ENCODE measurements at places on chromosomes 2 and 18.

DNA sequence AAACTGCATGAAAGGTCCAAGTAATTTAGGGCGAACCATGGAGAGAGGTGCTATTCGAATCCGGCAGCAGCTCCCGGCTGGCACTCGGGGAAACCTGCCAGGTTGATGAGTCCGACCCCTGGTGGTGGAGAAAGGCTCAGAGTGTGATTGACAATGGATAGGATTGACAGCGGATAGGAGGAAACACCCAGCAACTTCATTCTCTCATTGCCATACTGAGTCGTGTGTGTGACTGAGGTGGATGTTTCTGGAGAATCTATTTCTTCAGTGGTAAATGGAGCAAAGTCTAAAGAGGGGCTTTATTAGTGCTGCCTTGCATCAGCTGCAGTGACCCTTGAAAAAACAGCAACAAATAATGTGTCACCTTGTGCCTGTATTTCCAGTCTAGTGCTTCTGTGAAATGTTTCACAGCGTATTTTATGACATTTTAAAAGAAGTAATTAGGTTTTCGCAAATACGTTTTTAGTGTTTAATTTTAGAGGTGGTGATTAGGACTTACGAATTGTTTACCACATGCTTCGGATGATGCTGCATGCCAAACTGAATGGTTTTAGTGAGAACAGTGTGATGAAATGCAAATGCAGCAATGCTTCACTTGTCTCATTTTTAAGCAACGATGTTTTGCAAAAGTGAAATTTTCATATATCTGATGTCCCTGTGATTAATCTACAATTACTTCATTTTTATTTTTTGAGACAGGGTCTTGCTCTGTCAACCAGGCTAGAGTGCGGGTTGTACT lies 102.0 kb downstream of the DCDC2C start:
- no peak for DNase-seq

GRCh38 chr2:42545023-42545721 lies 23.3 kb upstream of the MTA3 start:
- no peak for DNase-seq

- no peak for DNase-seq
Measured at GRCh38 chr2:36569267-36569856, 28.6 kb downstream of the FEZ2 start.

- DNase-seq = no peak
Measured at GRCh38 chr2:37388074-37388473, 43.6 kb downstream of the QPCT start.

GRCh38 chr18:5066380-5066977 lies 130.6 kb downstream of the AKAIN1 start:
- no peak for DNase-seq

GRCh38 chr2:161426922-161427663 lies 11.0 kb downstream of the TBR1 start:
- no peak for DNase-seq

DNA sequence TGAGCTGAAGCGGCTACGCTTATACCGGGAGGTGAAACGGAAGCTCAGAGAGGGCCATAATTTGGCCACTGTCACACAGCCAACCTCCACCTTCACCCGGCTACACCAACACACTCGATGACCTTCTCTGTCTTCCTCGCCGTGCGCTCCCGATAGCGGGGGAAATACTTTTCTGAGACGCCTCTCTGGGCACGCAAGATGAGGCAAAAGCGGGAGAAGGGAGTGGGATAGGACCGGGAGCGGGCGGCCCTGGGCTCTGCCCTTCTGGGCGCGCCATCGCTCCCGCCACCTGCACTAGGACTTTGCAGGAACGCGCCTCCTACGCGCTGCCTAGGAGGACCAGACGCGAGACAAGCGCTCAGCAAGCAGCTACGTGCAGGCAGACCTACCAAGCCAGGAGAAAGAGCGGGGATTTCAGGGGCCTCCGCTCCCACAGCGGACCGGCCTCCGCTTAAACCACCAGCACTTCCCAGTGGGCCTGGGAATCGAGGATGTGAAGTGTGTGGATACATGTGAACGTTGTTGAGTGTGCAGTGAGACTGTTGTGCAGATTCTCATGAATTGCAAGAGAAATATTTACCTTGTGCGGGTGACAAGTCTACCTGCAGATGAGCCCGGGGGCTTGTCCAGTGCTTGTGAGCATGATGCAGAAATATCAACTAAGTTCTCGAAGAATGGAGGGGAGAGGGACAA lies 11.4 kb downstream of the SIX3 start:
- no peak for DNase-seq

DNA sequence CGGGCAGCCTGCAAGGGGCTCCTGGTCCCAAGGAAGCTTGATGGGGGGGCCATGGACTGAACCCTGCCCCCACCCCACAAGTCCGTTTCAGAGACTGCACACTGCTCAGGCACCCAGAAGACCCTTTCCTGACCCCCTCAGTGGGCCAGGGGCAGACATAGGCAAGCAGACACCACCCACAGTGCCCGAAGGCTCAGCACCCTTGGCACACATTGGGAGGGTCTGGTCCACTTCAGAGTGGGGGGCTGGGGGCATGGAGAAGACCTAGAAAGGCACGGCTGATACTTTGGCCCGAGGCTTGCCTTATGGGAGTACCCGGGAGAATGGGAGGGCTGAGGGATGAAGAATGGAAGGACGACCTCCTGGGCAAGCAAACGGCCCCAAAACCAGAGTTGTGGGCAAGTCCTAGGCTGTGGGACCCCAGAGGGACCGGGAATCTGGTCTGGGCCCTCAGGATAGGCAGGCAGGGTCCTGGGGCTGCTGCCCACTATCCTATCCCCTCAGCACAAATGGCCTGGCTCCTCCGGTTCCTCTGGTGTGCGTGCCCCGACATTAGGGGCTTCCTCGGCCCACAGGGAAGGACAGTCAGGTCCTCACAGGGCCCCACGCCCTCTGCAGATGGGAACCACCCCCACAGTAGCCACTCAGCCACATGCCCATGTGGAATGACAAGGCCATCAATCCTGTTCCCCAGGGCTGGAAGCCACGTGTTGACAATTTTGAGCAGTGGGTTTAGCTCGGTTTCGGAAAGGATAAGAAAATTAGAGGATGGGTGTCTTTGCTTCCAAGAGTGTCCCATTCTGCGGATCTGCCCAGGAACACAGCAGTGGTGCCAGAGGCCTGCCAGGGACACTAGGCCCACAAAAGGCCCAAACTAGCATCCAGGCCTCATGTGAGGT lies 15.0 kb upstream of the GPC1 start:
- DNase-seq = no peak

GRCh38 chr2:46493241-46493970 lies 14.0 kb downstream of the TMEM247 start:
- DNase-seq = no peak

DNA sequence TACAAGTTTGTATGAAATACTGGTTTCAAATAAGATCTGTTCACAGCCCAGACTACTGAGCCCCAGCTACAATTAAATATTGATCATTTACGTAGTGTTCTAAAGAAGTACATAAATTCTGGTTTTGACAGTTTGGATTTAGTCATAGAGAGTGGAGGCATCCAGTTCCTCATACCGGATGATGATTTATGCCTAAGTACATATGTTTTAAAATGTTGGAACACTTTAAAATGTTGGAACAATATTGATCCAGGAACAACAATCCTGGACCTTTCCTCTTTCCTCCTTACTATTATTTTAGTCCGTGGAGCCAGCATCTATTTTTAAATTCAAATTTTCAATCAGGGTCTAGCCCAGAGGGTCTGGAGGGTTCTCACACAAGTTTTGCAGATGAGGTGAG lies 22.8 kb upstream of the TTN start:
- DNase-seq = no peak

- DNase-seq = no peak
Measured at GRCh38 chr18:79246309-79247108, 149.2 kb upstream of the NFATC1 start.

GRCh38 chr2:168189835-168190569 lies 57.4 kb downstream of the STK39 start:
- DNase-seq = no peak

DNA sequence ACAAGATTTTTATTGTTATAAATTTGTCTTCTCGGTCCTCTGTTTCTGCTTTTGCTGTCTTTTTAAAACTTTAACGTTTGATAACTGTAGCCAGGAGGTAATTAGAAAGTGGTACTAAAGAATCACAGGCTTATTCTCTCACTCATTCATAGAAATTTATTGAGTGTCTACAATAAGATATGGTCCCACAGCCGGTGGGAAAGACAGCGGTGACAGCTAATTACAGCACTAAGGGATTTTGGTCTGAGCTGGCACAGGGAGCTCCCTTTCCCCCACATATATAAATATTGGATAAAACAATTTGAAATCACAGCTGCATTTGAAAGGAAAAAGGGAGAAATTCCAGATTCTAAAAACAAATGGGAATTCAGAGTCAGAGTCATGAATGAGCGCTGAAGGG lies 93.1 kb upstream of the CAPN13 start:
- no peak for DNase-seq

- DNase-seq = no peak
Measured at GRCh38 chr2:14827226-14828023, 194.9 kb downstream of the LRATD1 start.

GRCh38 chr2:105410554-105410953 lies 11.7 kb upstream of the FHL2 start:
- DNase-seq = no peak

DNA sequence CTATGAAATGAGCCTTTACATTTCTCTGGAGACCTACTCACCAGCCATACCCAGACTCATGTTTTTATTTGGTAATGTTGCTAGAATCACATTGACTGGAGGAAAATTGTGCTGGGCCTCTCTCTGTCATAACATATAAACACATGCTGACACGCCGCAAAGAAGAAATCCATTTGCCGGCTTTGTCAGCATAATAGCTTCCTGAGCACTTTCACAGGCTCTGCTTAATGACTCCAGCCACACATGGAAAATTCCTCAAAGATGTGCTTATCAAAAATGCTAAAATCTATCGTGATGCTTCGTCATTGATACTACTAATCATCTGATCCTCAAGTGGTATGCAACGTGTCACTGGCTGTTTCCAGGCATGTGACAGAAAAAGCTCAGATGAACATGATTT lies 63.1 kb downstream of the RND3 start:
- no peak for DNase-seq

GRCh38 chr2:216777637-216778273 lies 82.1 kb downstream of the TNP1 start:
- no peak for DNase-seq

- no peak for DNase-seq
Measured at GRCh38 chr18:4797002-4797685, 342.0 kb upstream of the DLGAP1 start.

DNA sequence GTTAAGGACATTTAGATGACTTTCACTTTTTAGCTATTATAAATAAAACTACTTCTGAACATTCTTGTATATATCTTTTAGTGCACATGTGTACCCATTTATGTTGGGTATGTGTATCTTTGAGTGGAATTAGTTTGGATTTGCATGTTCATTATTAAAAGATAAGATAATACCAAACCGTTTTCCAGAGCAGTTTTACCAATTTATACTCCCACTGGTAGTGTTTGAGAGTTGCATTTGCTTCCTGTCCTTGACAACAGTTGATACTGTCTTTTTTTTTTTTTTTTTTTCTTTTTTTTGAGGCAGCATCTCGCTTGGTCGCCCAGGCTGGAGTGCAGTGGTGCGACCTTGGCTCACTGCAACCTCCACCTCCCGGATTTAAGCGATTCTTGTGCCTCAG lies 23.3 kb downstream of the SLC30A6 start:
- DNase-seq = no peak

DNA sequence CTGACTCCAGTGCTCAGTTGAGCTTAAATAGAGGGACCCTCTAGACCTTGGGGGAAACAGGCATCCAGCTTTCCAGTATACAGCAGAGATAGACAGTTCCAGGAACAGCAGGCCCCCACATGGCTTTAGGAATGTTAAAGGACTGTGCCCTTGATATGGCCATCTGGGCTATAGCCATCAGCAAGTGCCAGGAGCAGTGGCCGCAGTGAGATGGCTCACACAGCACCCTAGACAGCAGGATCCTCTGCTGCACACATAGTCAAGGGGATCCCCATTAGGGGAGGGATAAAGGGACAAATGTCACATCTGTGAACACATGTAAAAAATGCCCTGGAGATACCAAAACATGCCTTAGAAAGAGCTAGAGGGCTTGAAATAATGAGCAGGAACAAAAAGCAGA lies 213.4 kb downstream of the PTH2R start:
- no peak for DNase-seq

DNA sequence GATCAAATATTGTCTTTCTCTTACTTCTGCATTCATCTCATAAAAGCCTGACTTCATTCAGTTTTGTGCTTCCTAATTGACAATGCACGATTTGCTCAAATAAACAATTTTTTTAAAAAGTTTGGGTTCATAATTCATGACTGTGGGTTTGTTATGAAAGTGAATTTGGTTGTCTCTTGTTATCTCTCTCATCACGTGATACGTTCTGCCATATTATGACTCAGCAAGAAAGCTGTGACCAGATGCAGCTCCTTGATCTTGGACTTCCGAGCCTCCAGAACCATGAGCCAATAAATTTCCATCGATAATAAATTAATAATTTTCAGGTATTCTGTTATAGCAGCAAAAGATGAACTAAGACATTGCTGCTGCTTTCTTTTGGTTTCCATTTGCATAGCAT lies 156.5 kb upstream of the LRATD1 start:
- no peak for DNase-seq

DNA sequence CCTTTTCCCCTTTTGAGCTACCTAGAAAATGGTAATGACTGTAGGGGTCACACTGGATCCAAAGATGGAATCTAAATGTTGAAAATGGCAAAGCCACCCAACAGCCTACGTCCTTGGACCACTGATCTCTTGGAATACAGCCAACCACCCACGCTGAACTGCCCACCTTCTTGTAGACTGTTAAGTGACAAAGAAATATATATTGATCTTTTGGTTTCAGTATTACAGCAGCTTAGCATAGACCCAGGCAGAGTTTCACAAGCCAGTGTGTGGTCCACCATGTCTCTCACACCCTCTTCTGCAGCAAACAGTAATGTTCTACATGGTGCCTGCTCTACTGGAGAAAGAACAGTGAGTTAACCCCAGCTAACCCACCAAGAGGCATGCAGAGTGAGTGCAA lies 20.2 kb downstream of the CACNB4 start:
- no peak for DNase-seq

GRCh38 chr2:27871802-27872201 lies 18.4 kb downstream of the RBKS start:
- no peak for DNase-seq

GRCh38 chr2:222774941-222775340 lies 85.9 kb upstream of the ACSL3 start:
- DNase-seq = peak; percentile 15

DNA sequence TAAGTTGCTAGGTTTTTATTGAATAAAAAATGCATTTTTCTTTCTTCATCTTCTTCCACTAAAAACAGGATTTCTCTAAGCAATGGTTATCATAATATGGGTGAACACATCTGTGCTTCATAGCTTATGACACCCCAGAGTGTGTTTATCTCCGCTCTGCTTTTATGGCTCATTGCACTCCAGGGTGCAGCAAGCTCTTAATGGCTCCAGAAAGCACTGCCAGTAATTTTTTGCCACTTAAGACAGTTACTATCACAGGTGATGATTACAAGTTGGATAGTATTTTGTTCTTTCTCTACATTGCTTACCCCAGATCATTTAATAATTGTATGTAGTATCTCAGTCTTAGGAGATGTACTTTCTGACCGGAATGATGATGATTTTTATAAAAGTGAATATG lies 239.3 kb upstream of the CDH20 start:
- no peak for DNase-seq

All from DMS79 treated with DMSO at 0.1 percent for 48 hours (cell line).